ENCODE measurements at places on chromosomes 12 and 14.
A peak's percentile ranks its signal among the peaks of the same experiment; 100 is the strongest.

- DNase-seq = no peak
Measured at GRCh38 chr12:65126482-65126881, 5.4 kb upstream of the WIF1 start.

- no peak for DNase-seq
Measured at GRCh38 chr14:74583689-74584434, 28.2 kb downstream of the LTBP2 start.

GRCh38 chr12:67069451-67070306, 199.5 kb upstream of the CAND1 start:
- no peak for DNase-seq

DNA sequence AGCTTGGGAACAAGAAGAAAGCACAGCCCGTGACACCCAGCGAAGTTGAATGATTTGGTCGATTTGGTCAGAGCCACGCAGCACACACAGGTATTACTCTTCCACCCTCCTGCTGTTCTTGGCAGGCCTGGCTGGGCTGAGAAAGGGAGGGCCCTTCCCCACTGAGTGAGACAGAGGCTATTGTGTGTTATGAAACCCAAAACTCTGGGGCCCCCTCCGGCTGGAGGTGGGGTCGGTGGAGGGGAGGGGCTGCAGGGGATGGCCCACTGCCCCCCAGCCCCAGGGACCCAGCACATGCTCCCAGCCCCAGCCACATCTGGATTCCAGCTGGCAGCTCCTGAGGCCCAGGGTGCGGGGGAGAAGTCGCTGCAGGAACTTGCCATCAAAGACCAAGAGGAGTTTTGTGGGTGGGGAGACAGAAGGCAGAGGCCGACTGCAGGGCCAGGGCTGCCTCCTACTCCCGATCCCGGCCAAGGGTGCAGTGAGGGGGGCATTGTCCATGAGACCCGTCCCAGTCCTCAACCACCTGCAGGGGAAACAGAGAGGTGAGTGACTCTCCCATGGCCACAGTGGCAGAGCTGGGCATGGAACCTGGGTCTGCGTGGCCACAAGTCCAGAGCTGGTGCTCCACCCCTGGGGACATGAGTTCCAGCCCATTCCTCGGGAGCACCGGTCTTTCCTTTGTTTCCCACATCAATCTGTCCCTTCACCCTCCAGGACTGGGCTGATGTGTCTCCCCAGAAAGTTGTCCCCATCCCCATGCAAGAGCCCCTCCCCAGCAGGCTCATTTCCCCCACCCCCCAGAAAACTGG, 8.7 kb downstream of the TMEM119 start:
- no peak for DNase-seq

DNA sequence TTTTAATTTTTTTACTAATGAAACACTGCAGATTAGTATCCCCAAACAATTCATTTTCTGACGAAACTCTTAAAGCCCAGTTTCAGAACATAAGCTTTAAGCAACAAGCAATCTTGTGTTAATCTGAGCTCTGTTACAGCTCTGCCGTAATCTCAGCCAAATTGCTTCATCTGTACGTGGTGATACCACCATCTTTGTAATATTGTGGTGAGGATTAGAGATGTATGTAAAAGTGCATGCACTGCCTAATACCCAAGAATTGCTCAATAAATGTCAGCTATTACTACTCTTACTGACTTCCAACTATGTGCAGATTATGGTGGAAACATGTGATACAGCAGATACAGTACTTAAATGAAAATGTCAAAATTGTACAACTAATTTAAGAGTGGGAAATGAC, 1.8 kb downstream of the AKAP5 start:
- DNase-seq = no peak

DNA sequence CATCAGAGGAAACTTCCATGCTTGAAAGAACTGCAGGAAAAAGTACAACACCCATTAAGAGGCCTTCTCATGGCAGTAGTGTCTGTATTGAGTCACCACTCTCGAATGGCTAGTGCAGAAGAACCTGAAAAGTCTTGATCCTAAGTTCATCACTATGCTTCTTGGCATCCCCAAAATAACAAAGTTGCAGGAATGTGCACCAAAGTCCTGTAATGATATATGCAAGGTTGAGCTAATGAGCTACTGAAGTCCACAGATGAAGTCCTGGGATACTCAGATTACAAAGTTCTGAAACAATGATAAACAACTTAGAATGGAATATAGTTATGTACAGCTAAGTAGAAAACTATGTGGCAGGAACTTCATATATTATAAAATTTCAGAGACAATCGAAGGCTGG, 545.4 kb downstream of the FOXG1 start:
- no peak for DNase-seq

GRCh38 chr14:38078393-38078792, 129.3 kb upstream of the SSTR1 start:
- peak; percentile 18 for DNase-seq

All from activated T-helper 2 cell treated with anti-CD3 and anti-CD28 coated beads, Interferon-gamma antibody, Interleukin-2, Interleukin-4, amounts not matched to agents 10 μg/mL and 5 μg/mL and 100 μg/mL, durations not matched to agents 14 hours and 24 hours and 36 hours (primary cell).